ENCODE measurements at places on chromosomes 6 and 20.

- no peak for DNase-seq
Observed at GRCh38 chr6:118468682-118469465, 79.2 kb upstream of the PLN start.

GRCh38 chr6:117477988-117478852, 4.3 kb upstream of the DCBLD1 start:
- DNase-seq: peak; percentile 76

GRCh38 chr6:42522942-42523814, 40.7 kb upstream of the UBR2 start:
- no peak for DNase-seq

DNA sequence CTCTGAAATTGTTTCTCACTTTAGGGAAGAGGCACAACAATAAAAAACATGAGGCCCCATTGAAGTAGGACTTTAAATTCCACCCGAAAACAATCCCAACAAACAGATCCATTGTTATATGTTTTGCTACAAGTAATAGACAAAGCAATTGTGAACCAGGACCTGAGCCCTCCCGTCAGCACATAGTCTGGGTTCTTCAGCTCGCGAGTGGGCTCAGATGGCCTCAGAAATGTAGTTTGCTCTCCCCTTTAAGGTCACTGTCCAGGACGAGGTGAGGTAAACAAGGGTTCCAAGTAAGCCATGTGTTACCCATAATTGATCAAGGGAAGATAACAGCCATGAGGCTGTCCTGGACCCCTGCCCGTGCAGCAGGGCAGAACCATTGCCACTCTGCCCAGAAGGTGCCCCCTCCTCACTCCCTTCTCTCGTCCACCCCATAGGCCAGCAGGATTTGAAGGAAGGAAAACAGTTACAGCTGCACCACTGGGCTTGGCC, 160.1 kb upstream of the QKI start:
- DNase-seq: no peak

DNA sequence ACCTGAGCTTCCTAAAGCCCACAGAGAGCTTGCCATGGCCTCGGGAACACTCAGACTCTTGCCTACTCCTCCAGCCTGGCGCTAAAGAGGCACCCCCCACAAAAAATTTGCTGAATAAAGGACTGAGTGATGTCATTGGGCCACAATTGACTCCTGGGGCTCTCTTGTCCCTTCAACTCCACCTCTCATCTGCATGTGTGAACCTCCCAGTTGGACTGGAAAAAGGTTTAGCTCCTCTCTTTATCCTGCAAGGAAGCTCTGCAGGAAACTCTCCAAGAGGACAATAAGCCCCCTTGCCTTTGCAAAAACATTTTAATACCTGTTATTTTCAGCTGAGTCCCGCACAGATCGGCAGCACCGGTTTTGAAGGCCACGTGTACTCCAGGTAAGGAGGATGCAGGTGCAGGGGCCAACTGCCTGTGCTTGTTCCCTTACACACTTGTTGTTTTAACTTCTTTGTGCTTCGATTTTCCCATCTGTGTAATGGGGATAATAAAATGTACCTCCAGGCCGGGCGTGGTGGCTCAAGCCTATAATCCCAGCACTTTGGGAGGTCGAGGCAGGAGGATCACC, 107.3 kb downstream of the TFAP2C start:
- no peak for DNase-seq

DNA sequence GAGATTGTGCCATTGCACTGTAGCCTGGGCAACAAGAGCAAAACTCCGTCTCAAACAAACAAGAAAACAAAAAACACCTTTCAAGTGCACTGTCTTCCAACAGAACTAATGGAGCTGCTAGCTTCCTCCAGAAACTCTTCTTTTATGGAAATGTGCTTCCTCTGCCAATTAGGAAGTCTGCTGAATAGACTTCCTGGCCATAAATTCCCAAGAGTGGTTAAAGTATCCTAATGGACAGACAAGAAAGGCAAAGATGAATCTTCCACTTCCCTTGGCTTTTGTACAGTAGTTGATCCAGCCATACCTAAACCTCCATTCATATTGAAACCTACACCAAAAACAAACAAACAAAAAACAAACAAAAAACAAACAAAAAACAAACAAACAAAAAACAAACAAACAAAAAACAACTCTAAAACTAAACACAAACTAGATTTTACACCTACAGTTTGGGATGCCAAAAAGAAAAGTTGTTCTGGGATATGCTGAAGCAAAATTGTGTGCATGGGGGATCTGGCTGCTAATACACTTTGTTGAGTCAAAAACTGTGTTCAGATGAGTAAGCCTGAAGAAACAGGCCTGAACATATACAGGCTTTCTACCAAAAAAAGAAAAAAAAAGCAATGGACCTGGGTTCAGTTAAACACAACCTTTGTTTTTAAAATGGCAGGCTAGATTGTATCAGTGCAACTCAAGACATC, 59.8 kb upstream of the CARMIL1 start:
- DNase-seq: no peak

- no peak for DNase-seq
Observed at GRCh38 chr20:25238319-25239037, 9.4 kb upstream of the PYGB start.

DNA sequence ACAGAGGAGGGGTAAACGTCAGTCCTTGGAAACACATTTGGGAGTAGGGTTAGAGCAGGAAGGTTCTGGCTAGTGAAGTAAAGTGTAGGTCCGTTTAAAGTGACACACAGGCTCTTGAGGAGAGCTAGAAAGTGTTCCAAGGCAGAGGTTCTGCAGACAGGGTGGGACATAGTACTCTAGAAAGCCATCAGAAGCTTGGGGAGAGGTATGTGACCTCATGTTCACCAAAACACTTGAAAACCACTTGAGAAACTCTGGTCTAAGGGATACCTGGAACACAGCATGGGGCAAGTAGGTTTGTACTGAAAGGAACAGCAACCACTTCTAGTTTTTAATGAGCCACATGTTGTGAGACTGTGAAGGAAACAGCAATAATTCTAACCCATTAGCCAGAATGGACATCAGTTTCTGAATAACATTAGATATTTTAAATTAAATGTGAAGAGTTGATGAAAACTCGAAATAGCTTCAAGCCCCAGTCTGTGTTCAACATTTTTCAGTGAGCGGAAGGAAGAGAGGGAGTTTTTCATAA, 49.0 kb downstream of the SOBP start:
- peak; percentile 47 for DNase-seq

Measured in OCI-M1 (cell line).